ENCODE measurements at places on chromosomes 2 and 18.
A peak's percentile ranks its signal among the peaks of the same experiment; 100 is the strongest.

DNA sequence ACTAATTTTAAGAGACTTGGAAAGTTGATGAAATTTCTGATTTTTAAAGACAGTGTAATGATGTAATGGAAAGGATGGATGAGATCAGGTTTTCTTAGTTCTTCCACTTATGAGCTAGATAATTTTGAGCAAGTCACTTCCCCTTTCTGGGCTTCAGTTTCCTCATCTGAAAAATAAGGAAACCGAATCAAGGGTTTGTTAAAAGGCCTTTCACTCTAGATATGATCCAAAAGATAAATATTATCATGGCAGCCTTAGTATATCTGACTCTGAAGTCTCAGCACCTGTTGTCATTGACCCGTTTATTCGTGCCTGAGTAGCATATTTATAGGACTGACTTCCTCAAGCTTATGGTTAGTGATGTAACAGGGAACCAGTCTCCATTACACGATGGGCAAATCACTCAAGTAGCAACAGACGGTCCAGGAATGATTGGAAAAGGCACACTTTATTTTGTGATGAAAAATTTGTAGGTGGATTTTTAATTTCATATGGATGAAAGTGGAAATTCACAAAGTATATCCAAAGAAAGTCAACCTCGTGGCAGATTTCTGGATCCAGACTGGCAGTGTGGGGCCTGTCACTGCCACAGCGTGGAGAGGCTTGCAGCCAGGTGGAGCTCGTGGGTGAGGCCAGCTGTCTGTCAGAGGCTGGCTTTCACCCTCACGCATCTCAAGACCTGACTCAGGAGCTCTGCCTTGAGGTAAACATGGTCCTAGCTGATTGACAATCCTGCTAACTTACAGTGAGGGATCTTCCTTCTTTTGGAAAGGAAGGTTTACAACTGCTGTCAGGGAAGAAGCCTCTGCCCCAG is 137.9 kb upstream of the CXCR4 start:
- H3K27me3 ChIP-seq: no peaks in the 10 kb centered on the region
- no peak overlapping the region for H3K27ac ChIP-seq
- no peak overlapping the region for H3K4me3 ChIP-seq
- H3K4me1 ChIP-seq: no peaks in the 10 kb centered on the region
- no peak for DNase-seq

DNA sequence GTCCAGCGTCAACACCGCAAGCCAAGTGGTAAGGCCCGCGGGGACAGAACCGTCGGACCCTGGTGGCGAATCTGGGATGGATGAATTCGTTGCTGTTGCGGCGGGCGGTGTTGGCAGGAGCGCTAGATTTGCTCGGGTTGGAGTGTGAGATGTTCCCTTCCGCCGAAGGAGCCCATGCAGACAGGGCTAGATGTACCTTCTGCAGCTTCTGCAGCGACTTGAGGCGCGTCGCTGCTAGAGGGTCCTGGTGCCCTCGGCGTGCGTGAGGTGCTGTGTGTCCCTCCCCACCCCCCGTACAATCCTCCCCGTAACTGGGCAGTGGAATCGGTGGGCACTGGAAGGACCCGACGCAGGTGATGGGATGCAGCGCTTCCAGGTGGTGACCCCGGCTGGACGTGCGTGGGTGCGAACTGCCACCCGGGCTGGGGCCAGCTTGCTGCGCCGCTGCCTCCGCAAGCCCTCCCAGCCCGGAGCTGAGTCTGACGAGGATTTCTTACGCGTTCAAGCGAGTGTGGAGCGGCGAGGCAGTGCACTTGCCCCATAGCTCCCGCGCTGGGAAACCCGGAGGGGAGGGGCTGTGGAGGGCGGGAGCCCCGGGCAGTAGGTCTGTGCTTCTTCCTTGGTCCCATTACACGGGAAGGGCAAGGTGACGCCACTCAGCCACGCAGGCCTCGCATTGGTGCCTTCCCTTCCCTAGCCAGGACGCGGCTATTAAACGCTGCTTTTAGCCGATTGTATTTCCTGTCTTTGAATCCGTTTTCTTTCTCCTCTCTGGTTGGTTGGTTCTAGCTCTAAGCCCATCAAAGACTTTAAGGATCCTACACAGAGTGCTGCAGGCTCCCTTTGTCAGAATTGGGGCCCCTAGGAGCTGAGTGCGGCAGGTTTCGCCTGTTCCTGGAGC is 34.2 kb downstream of the CHRNA1 start:
- peak; percentile 45 for DNase-seq
- H3K36me3 ChIP-seq: no peaks in the 10 kb centered on the region
- peak overlapping the region; percentile 13 for H3K4me3 ChIP-seq
- no peak overlapping the region for H3K27ac ChIP-seq

DNA sequence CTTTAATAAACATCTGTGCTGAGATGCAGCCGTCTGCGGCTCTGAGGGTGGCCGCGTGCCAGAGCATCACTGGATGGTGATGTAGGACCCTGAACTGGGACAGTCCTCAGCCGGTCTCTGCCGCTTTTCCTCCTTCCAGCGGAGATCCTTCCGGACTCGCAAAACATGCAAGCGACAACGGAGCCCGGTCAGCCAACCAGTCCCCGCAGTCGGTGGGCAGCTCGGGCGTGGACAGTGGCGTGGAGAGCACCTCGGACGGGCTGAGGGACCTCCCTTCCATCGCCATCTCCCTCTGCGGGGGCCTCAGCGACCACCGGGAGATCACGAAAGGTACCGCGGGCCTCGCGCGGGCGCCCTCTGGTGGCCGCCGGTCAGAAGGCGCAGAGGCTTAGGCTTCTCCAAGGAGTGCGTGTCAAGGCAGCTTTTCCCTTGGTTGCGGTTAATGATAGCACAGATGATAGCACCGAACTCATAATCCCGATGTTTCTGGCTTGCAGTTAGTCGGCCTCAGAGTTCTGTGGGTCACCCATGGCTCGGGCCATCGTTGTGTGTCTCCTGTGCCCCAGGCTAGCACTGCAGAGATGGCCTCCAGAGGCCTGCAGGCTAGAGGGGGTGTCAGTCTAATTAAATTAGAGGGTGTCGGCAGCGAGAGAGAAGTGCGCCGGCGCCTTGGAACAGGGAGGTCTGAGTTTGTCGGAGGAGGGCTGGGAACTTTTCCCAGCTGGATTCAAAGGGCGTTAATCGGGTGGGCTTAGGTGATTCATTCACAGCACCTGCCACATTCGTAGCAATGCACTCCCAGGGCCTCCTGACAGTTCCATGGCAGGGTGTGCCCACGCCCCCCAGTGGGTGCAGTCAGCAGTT is 38.5 kb downstream of the LPIN1 start:
- H3K4me3 ChIP-seq: no peak overlapping the region
- H3K27me3 ChIP-seq: no peaks in the 10 kb centered on the region

GRCh38 chr2:190270298-190270697 is 49.3 kb downstream of the HIBCH start:
- no peaks in the 10 kb centered on the region for H3K4me1 ChIP-seq
- H3K27me3 ChIP-seq: no peaks in the 10 kb centered on the region
- no peaks in the 10 kb centered on the region for H3K36me3 ChIP-seq

DNA sequence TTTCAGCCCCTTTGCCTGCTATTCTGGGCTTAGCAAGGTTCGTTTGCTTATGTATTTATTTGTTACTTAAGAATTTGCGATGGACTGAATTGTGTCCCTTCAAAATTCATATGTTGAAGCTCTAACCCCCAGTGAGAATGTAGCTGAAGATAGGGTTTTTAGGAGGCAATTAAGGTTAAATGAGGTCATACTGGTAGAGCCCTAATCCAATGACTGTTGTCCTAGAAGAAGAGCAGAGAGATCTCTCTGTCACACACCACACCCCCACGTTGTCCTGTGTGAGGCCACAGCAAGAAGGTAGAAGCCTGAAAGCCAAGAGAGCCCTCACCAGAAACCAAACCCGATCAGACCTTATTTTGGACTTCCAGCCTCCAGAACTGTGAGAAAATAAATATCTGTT is 66.7 kb downstream of the KIAA1328 start:
- no peaks in the 10 kb centered on the region for H3K4me1 ChIP-seq
- H3K4me3 ChIP-seq: no peak overlapping the region
- peak; percentile 15 for DNase-seq
- no peaks in the 10 kb centered on the region for H3K36me3 ChIP-seq
- no peaks in the 10 kb centered on the region for H3K27me3 ChIP-seq

- H3K27ac ChIP-seq: no peak overlapping the region
- H3K36me3 ChIP-seq: no peaks in the 10 kb centered on the region
- no peak overlapping the region for H3K4me3 ChIP-seq
- no peak for DNase-seq
These were observed 194.8 kb downstream of the ZFP36L2 start for GRCh38 chr2:43031471-43032212.

- no peaks in the 10 kb centered on the region for H3K4me1 ChIP-seq
- H3K36me3 ChIP-seq: no peaks in the 10 kb centered on the region
- H3K4me3 ChIP-seq: no peak overlapping the region
- no peak overlapping the region for H3K27ac ChIP-seq
These were observed 86.4 kb downstream of the TCF4 start for GRCh38 chr18:55501579-55501978.

- no peak for DNase-seq
- H3K4me3 ChIP-seq: no peak overlapping the region
- no peaks in the 10 kb centered on the region for H3K36me3 ChIP-seq
- H3K27ac ChIP-seq: no peak overlapping the region
- no peaks in the 10 kb centered on the region for H3K4me1 ChIP-seq
These were observed 114.9 kb downstream of the HDAC4 start for GRCh38 chr2:239285932-239286230.

GRCh38 chr18:56238576-56238975 is 399.8 kb downstream of the TXNL1 start:
- no peak overlapping the region for H3K27ac ChIP-seq
- H3K27me3 ChIP-seq: no peaks in the 10 kb centered on the region
- no peaks in the 10 kb centered on the region for H3K4me1 ChIP-seq
- DNase-seq: peak; percentile 31

- H3K36me3 ChIP-seq: no peaks in the 10 kb centered on the region
- no peak overlapping the region for H3K27ac ChIP-seq
- no peak for DNase-seq
- no peaks in the 10 kb centered on the region for H3K4me1 ChIP-seq
- no peaks in the 10 kb centered on the region for H3K27me3 ChIP-seq
These were observed 10.0 kb downstream of the FAP start for GRCh38 chr2:162233197-162233596.

- H3K4me3 ChIP-seq: peak overlapping the region; percentile 39
- peaks cover 5% of the 10 kb centered on the region for H3K4me1 ChIP-seq
- H3K27me3 ChIP-seq: no peaks in the 10 kb centered on the region
- no peaks in the 10 kb centered on the region for H3K36me3 ChIP-seq
- peak overlapping the region; percentile 90 for H3K27ac ChIP-seq
These were observed 540 bp upstream of the RAB10 start for GRCh38 chr2:26033270-26033817.

- H3K4me1 ChIP-seq: no peaks in the 10 kb centered on the region
- no peak overlapping the region for H3K4me3 ChIP-seq
- no peaks in the 10 kb centered on the region for H3K36me3 ChIP-seq
- H3K27me3 ChIP-seq: no peaks in the 10 kb centered on the region
- H3K27ac ChIP-seq: no peak overlapping the region
- no peak for DNase-seq
These were observed 126.1 kb downstream of the SRBD1 start for GRCh38 chr2:45484965-45485364.

- no peaks in the 10 kb centered on the region for H3K4me1 ChIP-seq
- DNase-seq: no peak
- no peaks in the 10 kb centered on the region for H3K36me3 ChIP-seq
- no peak overlapping the region for H3K27ac ChIP-seq
- no peaks in the 10 kb centered on the region for H3K27me3 ChIP-seq
These were observed 14.8 kb downstream of the NPPC start for GRCh38 chr2:231911381-231911780.

DNA sequence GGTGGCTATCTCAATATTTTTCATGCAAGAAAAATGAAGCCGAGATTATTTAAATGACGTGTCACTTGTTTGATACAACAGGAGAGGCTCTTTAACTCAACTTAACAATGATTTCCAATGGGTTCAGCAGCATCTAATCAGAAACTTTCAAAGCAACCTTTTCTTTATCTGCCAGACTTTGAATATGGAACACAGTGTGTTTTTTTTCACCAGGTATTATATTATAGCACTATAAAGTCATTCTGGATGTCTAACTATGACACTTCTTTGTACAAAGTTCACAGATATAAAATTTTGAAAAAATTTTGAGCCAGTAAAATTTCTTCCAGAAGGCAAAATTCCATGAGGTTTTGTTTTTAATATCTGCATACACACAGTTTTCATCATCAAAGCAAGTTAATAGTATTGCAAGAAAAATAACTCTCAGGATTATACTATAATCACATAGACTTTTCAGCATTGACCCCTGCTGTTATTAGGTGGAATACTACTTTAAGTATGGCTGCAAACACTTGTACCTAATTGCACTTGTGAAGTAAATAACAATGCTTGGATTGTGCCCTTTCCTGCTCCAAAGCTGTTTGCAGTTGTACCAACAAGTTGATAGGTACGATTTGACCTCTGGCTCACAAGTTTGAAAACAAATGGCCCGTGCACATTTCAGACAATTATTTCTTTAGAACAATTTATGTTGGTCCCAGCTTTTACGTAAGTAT is 44.0 kb upstream of the DSG1 start:
- H3K27ac ChIP-seq: no peak overlapping the region
- no peaks in the 10 kb centered on the region for H3K36me3 ChIP-seq
- no peak for DNase-seq
- no peaks in the 10 kb centered on the region for H3K27me3 ChIP-seq
- H3K4me3 ChIP-seq: no peak overlapping the region

DNA sequence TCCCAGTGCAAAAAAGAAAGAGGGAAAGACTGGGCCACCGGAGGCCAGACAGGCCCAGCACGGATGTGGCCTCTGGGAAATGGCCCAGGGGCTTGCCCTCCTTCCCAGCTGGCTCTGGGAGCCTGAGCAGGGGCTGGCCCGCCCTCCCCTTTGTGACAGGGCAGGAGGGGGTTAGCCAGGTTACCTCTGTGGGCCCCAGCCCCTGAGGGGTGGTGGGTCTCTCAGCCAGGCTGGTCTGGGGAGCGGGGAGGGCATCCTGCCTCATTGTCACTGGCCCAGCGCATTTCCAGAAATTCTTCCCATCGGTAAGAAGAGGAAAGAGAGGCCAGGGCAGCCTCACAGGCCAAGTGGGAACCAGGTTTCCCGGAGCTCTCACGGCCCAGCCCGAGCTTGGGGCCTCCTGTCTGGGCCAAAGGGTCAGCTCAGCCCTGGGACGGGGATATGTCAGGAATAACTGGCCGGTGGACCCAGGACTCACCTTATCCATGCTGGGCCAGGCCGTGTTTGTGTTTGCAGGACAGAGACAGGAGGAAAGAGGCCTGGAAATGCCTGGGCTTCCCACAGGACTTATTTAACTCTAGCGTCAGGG is 182.2 kb downstream of the ZFP36L2 start:
- H3K27ac ChIP-seq: no peak overlapping the region
- no peak overlapping the region for H3K4me3 ChIP-seq
- DNase-seq: no peak

GRCh38 chr18:43547456-43547855 is 270.2 kb upstream of the SYT4 start:
- no peaks in the 10 kb centered on the region for H3K27me3 ChIP-seq
- no peak overlapping the region for H3K4me3 ChIP-seq
- H3K36me3 ChIP-seq: no peaks in the 10 kb centered on the region
- no peak overlapping the region for H3K27ac ChIP-seq
- no peaks in the 10 kb centered on the region for H3K4me1 ChIP-seq

- no peaks in the 10 kb centered on the region for H3K36me3 ChIP-seq
- H3K27me3 ChIP-seq: no peaks in the 10 kb centered on the region
- no peak overlapping the region for H3K27ac ChIP-seq
- no peak overlapping the region for H3K4me3 ChIP-seq
These were observed 41.0 kb downstream of the LPIN2 start for GRCh38 chr18:2971741-2972552.

- H3K27ac ChIP-seq: no peak overlapping the region
- H3K36me3 ChIP-seq: no peaks in the 10 kb centered on the region
- DNase-seq: no peak
- H3K4me3 ChIP-seq: no peak overlapping the region
These were observed 33.8 kb upstream of the OSR1 start for GRCh38 chr2:19392191-19392590.

Data from mesendoderm (in vitro differentiated cells).